Stimulated activated CD8-positive, alpha-beta memory T cell treated with anti-CD3 and anti-CD28 coated beads, Interleukin-7, amount 100 ng/mL, for 1 hour (primary cell): ENCODE measurements at places on chromosomes 2 and 18.

GRCh38 chr2:6341588-6342129 lies 524.0 kb downstream of the CMPK2 start:
- DNase-seq, result no peak

DNA sequence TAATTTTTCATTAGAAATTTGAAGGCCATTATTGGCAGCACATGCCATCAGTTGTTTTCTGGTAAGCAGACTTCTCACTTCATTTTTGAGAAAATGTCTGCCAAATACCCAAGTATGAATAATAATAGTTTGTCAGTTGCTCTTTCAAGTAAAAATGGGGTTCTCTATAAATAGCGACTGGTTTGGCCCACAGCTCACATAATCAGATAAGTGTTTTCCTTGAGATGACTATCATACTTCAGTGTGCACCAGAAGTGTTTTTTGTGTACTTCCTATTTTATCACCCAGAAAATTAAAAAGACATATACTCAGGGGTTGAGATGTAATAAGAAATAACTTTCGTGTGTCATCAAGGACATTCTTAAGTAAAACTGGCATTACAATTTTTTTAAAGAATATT lies 147.1 kb downstream of the PHLPP1 start:
- no peak for DNase-seq

GRCh38 chr18:31267823-31268481 lies 50.0 kb upstream of the DSG1 start:
- DNase-seq, result no peak

DNA sequence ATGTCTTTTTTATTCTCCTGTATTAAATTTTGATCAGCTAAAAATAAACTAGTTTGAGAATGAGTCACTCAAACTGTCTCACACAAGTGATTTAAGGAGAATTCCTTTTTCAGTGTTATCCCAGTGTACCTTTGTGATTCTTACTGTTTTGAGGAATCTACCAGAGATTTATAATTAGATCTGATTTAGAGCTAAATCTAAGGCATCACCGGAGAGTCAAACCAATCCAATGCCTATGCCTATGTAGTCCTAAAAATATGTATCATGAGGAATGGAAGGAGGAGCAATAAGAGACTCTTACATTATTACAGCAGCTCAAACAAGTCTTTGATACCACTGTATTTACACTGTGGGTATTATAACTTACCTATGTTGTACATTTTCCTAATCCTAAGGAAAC lies 63.4 kb upstream of the CYP20A1 start:
- no peak for DNase-seq

GRCh38 chr2:175154661-175155082 lies 13.3 kb downstream of the ATF2 start:
- DNase-seq, result no peak

- DNase-seq, result no peak
Observed at GRCh38 chr2:223396993-223397392, 205.2 kb downstream of the SCG2 start.

- no peak for DNase-seq
Observed at GRCh38 chr2:214393796-214394195, 17.1 kb upstream of the VWC2L start.

DNA sequence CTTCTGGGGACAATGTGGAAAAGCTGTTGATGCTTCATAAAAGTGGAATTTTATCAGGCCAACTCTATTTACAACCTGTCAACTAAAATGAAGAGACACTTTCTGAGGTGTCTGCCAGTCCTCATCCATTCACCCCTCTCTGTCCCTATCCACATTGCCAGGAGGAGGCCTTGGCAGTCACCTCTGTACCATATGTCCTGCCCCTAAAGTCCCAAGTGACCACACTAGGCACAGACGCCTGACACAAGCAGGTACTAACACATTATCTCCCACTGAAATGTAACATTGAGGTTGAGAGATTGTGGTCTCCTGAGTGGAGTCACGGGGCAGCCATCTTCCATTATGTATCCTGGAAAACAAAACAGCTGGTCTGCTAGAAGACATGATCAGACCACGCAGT lies 71.4 kb downstream of the OSBPL1A start:
- no peak for DNase-seq

DNA sequence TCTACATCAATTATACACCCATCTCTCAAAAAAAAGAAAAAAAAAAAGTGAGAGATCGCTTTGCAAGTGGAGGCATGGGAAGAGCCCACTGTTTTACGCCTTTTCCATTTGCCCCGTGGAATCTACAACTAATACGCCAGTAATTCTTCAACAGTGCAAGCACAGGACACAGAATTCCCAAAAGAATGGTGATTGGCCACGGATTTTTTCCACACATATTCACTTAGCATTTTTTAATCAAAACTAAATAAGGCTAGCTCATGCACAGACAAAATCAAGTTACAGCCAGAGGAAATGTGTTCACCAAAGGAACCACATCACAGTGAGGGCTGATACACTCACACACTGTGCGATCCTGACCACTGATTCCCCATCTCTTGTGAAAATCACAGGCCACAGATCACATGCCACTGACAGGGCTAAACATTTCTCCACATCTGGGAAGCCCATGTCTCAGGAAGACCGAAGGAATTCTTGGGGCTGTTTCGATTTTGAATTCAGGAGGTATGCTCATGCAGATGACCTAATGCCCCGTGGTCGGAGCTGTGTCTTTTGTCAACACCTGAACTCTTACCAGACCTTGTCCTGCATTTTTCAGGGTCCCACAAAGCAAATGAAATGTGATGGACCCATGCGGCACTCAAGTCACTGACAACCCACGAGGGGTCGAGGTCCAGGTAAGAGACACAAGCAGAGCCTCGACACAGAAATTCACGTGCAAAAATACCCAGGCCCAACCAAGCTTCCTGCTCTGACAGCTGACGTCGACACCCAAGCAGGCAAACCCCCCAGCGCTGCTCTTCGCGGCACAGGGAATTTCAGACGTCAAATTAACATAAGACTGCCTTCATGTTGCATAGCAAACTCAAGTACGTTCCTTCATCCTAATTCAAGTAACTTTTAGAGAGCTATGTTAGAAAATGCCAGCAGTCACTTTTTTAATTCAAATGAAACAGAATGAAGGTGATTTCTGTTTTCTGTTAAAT lies 69.6 kb downstream of the ZNF516 start:
- no peak for DNase-seq

DNA sequence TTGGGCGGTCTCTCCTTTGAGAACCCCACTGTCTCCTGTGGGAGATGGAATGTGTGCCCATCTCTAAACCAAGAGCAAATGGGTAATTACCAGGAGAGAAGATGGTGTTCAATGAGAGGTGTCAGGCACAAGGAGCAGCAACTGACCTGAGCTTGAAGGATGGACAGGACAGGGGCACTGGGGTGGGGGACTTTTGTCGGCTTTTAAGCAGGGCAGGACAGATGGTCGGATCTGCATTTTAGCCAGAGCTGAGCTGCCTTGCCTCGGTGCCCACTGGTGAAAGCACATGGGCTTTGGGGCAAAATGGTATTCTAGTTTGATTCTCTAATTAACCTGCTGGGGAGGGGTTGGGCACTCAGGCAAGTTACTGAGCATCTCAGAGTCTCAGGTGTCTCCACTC lies 98.0 kb downstream of the INHBB start:
- DNase-seq, result no peak

DNA sequence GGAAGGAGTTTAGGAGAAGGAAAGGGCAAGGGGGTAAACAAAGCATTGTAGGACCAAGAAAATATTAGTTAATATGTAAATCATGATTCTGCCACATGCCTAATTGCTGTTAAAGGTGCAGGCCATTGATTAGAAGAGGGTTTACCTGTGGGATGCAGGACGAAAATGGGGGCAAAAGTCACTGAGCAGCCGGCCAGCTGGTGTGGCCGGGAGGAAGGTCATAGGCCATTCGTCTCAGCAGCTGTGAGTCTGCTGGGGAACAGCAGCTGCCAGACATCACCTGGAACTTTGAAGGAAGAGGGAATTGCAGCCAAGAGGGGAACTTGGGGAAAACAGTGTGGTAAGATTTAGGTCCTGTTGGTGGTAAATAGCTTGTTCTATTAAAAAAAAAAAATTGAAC lies 184.4 kb downstream of the DYSF start:
- DNase-seq, result no peak

GRCh38 chr2:218223046-218223445 lies 6.1 kb downstream of the ARPC2 start:
- DNase-seq, result no peak

DNA sequence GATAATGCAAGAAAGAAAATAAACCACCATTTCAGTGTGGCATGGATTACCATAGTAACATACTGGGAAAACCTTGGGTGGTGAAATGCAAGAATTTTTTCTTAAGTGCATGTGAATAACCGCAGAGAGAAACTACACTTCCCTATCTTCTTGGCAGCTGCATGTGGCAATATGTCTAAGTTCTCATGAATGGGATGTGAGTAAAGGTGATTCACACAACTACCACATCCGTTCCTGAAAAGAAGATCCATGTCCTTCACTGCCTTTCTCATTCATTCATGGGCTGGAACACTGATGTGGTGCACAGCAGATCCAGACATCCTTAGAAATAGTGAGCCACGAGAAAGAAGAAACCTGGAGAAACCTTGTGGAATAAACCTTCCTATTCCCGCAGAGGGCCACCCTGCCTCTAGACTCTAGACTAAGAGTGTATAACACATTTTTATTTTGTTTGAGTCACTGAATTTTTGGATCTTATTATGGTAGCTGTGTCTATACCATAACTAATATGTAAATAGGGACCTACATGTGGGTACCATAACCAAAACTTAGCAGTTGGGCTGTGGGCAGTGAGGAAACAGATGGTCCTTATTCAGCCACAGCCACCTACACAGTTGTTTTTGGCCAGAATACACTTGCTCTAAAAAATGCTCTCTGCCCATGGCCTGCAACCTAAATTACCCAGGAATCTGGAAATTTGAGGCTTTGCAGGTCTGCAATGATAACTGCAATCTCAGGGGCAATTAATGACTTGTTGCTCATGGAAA lies 573.3 kb downstream of the LRP1B start:
- DNase-seq, result no peak

- DNase-seq, result no peak
Observed at GRCh38 chr2:137969418-137969765, 5.1 kb downstream of the HNMT start.

DNA sequence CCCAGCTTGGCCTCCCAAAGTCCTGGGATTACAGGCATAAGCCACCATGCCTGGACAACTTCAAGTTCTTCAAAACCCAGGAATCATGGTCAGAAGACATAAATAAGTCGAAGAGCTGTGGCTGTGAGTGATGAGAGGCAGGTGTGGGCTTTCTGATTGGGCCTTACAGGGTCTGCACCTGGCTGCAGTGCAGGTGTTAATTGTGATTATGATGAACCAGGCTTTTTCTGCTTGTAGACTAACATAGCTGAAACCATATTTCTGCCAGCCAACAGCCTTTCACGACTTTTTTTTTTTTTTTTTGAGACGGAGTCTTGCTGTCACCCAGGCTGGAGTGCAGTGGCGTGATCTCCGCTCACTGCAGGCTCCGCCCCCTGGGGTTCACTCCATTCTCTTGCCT lies 14.9 kb upstream of the DTNB start:
- DNase-seq, result no peak

DNA sequence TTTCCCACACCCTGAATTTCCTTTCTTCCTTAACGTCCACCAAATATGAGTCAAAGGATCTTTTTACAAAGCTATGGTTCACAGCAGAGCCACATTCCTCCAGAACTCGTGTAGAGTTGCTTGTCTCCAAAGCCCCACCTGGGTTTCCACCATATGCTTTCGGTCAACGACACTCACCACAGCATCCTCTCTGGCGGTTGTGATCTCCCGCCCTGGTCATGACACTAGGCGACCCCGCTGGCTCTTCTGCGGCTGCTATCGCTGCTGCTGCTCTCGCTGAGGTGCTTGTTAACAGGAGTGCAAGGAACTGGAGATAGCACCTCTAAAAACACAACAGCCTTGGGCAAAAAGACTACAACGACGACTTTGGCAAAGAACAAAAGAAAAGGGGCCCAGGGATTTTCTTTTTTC lies 340 bp downstream of the SLC40A1 start:
- no peak for DNase-seq

DNA sequence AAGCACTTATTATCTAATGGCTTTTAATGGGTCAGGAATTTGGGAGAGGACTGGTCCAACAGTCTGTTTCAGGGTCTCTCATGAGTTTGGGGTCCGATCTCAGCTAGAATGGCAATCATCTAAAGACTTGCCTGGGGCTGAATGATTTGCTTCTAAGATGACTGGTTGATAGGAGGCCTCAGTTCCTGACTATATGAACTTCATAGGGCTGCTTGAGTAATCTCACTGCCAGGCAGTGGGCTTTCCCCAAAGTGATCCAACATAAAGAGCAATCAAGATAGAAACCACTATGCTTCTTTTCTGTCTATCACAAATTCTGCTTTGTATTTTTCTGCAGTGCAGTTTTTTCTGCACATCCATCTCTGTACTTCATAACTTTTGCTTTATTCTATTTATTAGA lies 793.5 kb upstream of the CHAC2 start:
- no peak for DNase-seq

DNA sequence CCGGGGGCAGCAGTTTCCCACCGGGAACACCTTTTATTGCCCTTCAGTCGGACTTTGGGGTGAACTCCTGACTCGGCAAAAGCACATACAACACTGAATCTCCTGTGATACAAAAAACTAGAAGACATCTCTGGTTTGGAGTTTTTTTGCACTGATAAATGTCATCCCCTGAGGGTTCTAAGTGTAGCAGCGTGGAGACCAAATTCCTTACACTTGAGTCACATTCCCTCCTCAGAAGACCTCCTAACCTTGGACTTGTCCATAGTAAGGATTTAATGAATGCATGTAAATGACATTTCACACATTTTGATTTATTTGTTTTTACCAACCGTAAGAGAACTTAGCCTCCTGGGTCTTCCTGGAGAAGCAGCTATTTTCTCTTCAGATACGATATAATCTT lies 54.0 kb upstream of the GPR45 start:
- no peak for DNase-seq

DNA sequence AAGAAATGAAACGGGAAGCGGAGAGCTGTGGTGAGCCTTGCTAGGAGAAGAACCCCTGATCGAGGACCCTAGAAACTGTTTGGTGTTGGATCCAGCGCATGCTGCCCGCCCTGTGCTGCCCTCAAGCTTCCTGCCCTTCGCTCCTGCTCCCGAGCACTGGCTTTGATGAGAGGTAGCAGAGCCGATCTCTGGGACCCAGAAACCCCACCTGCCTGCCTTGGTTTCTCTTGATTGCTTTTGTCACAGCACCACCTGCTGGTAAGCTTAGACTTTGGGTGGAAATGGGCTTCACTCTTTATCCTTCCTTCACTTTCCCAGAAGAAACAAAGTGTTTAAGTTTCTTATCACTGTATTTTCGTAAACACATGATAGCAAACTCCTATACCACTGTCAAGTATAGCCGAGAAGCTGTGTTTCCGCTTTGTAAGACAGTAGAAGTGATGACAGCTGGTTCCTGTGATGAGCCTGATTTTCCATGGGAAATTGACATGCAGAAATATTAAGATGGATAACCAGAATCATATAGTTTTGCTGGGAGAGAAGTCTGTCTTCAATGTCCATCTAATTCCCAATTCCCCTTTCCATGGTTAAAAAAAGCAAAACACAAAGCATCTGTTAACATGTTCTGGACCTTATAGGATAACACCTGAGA lies 267.4 kb downstream of the PHLPP1 start:
- DNase-seq, result peak; percentile 13

- no peak for DNase-seq
Observed at GRCh38 chr18:28086670-28087552, 90.0 kb downstream of the CDH2 start.

GRCh38 chr2:96267159-96267971 lies 1.3 kb downstream of the CIAO1 start:
- no peak for DNase-seq
